ENCODE measurements at places on chromosomes 5 and 9.

- no peak for DNase-seq
Observed at GRCh38 chr9:138011951-138012500, 134.4 kb downstream of the CACNA1B start.

DNA sequence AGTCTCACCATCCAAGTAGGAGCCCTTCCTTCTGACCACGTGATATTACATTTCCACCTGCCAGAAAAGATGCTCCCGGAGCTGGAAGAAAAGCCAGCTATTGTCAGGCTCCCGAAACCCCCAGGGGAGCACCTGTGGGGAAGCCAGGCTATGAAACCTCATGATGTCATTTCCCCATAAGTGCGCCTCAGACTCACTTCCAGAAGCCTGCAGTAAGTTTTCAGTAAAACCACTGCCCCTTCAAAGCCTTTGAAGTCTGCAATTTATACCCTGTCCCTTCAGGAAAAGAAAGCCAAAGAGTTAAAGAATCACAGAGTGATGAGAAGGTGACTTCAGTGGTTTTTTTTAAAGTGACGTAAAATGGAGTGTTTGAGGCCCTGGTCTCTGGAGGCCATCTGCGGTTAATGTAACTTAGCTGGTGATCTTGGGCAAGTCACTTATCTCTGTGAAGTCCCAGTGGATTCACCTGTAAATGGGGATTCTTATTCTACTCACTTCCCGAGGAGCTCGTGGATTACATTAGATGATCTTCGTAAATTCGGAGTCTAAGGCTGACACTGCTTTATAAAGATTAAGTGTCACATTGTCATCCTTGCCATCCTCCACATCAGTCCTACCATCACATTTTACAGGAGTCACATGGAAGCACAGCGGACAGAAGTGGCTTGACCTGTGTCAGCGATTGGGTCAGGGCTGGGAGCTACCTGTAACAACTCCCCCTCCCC, 2.6 kb upstream of the SEMA6A start:
- DNase-seq = no peak

GRCh38 chr5:122723606-122724352, 51.1 kb upstream of the SNX2 start:
- DNase-seq = no peak

DNA sequence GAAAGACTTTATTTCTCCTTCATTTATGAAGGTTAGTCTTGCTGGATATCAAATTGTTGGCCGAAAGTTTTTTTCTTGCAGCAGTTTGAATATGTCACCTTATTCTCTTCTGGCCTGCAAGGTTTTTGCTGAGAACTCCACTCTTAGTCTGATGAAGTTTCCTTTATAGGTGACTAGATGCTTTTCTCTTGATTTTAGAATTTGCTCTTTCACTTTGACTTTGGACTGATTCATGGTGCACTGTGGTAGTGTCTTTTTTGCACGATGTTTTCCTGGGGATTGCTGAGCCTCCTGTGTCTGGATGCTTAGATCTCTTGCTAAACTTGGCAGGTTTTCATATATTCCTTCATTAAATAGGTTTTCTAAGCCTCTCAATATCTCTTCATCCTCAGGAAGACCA, 12.4 kb downstream of the AHRR start:
- DNase-seq = no peak

GRCh38 chr5:114325541-114325940, 36.3 kb upstream of the KCNN2 start:
- DNase-seq = no peak

DNA sequence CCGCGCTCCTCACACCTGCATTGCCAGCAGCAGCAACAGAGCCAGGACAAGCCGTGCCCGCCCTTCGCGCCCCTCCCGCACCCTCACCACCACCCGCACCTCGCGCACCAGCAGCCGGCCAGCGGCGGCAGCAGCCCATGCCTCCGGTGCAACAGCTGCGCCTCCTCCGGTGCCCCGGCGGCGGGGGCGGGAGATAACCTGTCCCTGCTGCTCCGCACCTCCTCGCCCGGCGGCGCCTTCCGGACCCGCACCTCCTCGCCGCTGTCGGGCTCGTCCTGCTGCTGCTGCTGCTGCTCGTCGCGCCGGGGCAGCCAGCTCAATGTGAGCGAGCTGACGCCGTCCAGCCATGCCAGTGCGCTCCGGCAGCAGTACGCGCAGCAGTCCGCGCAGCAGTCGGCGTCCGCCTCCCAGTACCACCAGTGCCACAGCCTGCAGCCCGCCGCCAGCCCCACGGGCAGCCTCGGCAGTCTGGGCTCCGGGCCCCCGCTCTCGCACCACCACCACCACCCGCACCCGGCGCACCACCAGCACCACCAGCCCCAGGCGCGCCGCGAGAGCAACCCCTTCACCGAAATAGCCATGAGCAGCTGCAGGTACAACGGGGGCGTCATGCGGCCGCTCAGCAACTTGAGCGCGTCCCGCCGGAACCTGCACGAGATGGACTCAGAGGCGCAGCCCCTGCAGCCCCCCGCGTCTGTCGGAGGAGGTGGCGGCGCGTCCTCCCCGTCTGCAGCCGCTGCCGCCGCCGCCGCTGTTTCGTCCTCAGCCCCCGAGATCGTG, 517 bp downstream of the KCNN2 start:
- DNase-seq = peak; percentile 27

DNA sequence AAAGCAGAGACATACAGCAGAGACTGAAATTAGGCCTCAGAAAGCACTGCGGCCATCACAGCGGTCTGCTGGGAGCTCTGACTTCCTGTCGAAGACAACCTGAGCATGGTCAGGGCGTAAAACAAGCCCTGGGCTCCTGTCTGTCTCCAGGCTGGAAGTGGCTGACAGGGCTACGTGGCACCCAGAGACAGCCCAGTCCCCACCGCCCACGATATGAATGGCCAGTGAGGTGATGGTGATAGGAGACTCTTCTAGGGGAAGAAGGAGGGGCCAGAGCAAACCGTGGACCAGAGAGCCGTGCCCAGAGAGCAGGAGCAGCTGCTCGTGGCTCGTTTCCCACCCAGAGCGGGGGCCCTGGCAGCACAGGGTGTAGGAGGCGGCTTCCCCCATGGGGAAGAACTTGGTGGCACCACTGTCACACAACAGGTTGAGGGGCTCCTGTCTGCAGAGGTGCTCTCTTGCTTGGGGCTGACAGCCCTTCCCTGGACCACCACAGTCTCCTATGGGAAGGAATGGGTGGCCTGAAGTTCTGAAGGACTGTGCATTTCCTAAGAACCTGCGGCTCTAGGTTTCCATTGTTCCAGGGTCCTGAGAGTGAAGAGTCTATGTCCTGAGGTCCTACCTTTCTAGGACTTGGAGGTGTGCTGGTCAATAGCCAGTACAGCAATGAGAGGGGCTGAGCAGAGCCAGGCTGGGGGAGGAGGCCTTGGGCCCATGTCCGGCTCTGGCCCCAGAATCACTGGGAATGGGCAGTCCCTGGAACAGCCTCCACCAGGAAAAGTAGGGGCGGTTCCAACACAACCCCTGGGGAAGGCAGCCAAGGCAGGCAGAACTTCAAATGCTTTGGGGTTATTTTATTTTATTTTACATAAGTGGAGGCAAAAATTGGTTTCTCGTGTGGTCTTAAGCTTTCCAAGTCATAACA, 56.4 kb downstream of the BARX1 start:
- DNase-seq = no peak

DNA sequence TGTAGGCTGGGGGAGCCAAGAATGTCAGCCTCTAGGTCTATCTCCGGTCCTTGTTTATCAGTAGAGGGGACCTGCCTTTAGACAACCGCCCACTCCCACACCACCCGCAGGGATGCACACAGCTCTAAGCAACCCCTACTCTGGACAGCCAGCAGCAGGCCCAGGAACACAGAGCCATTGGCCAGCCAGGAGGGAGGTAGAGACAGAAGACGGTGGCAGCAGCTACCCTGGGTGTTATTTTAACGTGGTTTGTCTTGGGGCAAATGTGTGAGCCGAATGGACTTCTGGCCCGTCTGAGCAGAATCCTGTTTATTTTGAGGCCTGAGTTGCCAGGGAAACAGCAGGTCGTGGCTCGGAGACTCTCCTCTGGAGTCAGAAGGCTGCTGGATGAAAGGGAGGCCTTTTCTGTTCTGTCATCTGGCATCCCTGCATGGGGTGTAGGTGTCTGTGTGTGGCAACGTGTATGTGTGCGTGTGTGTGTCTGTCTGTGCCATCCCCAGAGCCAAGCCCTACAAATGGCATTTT, 382 bp upstream of the FGF1 start:
- no peak for DNase-seq

GRCh38 chr9:137945581-137945980, 68.0 kb downstream of the CACNA1B start:
- no peak for DNase-seq

DNA sequence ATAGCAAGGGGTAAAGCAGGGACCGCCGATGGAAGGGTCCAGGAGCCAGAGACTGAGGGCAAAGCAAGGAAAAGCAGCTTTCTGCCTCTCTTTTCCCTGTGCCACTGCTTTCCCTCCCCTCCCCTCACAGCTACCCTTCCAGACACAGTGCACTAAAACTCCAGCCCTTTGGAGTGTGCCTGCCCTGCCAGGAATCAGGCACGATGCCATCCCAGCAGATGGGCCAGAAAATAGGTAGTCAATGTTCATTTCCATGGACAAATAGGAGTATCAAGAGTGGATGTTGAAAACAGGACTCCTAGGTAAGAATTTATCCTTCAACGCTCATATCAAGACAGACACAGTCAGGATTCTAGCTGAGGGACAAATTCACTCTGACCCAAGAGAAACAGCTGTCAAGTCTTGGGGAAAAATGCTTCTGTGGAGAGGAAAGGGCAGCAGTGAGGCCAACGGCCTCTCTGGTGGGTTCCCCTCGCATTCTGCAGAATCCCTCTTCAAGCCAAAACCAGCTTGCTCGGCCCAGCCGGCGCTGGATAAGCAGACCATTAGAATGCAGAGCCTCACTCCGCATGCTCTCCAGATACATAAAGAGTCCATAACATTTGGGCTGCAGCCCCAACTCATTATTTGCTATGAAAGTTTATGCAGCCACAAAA, 138.0 kb downstream of the CAAP1 start:
- no peak for DNase-seq

DNA sequence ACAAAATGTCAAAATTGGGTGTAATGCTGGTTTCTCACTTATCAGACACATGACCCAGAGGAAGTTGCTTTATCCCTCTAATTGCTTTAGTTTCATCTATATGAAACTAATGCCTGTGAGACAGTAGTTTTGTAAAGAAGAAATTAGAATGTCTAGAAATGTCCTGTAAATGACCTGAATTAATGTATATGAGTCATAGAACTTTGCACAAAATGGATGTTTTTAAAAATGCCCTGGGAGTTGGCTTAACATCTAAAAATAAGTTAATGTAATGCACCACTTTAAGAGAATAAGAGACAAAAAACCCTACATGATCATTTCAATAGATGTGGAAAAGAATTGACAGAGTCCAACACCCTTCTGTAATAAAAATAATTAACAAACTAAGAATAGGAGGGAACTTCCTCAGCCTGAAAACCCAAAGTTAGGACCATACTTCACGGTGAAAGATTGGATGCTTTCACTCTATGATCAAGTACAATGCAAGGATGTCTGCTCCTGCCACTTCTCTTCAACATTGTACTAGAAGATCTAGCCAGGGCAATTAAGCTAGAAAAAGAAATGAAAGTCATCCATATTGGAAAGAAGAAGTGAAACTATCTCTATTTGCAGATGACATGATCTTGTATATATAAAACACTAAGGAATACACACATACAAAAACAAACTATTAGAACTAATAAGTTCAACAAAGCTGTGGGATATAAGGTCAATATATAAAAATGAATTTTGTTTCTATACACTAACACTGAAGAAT, 117.9 kb downstream of the MELK start:
- DNase-seq = no peak

DNA sequence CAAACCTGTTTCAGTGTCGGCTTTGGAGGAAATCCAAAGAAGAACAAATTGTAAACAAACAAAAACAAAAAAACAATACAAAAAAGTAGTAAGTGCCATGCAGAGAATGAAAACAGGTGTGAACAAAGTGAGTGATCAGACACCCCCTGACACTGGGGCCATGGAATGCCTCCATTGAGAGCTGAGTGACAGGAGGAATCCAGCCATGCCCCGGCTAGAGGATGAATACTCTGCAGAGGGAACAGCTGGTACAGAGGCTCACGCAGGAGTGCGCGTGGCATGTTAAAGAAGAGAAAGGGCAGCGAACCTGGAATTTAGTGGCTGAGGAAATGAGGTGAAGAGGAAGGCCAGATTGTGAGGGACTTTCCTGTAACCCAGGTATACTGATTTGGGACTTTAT, 15.5 kb upstream of the CCNJL start:
- DNase-seq = no peak

DNA sequence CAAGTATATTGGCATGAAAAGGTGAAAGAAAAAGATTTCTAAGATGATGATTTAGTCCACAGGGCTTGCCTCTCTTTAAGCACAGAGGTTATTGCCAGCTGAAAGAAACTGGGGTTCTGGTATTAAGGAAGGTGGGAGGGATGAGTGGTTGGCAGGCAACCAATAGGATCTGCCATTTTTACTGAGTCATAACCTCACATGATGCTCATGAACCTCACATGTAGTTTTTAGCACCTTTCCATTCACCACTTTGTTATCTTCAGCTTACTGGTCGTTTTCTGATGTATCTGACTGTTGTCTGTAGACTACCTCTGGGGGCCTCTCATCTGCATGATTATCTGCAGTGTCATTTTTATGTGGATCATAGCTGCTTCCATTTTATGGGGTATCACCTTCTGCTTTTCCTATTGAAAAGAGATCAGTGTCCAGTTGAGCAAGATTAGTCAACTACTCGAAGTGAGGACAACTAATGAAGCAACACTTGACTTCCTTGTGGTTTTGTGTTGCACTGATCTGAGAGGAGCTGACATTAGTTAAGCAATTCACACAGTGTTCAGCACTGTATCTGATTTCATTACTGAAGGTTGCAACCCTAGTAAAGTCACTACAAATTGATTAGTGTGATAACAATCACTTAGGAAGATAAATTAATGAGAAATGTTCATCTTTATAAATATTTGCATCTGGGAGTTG, 186.3 kb downstream of the SGCD start:
- DNase-seq = no peak

- no peak for DNase-seq
Observed at GRCh38 chr9:120030847-120031246, 549.1 kb downstream of the CDK5RAP2 start.

DNA sequence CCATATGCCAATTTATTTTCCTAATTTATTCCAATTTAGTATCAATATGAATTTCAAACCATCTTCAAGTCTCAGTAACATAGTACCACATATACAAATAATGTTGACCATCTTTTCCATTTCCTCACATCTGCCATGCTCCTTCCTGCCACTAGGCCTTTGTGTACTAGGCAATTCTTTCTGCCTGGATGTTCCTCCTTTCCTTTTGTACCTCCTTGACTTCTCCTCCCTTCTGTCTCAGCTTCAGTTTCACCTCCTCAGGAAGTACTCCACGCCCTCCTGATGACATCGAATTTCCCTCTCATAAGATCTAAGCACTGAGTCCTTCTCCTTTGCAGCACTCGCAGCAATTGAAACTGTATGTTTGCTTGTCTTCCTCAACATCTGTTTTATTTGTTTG, 53.9 kb downstream of the MEF2C start:
- no peak for DNase-seq

- no peak for DNase-seq
Observed at GRCh38 chr5:89723907-89724306, 685.6 kb downstream of the CETN3 start.
